ENCODE measurements at places on chromosomes 3 and 15.

GRCh38 chr15:27359586-27359985, 388.6 kb downstream of the GABRG3 start:
- no peak for DNase-seq

GRCh38 chr3:28151608-28152228, 89.7 kb upstream of the CMC1 start:
- DNase-seq, result no peak

DNA sequence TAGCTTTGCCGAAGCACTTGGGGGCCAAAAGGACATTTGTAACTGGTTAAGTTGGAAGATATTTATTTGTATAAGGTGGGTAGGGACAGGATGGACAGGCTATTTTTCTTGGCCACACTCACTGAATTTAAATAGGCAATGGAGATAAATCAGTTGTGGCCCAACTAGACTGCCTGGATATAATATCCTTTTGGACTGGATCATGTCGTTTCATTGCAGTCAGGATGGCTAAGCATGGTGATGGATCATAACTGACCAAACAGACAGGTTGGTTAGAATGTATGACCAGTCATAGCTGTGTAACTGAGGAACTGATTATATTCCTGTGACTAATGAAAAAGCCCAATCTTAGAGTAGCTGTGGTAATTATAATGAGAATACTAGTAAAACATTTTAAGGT, 284.0 kb downstream of the LPP start:
- no peak for DNase-seq

GRCh38 chr3:40653878-40654277, 129.1 kb downstream of the ZNF621 start:
- DNase-seq, result no peak

DNA sequence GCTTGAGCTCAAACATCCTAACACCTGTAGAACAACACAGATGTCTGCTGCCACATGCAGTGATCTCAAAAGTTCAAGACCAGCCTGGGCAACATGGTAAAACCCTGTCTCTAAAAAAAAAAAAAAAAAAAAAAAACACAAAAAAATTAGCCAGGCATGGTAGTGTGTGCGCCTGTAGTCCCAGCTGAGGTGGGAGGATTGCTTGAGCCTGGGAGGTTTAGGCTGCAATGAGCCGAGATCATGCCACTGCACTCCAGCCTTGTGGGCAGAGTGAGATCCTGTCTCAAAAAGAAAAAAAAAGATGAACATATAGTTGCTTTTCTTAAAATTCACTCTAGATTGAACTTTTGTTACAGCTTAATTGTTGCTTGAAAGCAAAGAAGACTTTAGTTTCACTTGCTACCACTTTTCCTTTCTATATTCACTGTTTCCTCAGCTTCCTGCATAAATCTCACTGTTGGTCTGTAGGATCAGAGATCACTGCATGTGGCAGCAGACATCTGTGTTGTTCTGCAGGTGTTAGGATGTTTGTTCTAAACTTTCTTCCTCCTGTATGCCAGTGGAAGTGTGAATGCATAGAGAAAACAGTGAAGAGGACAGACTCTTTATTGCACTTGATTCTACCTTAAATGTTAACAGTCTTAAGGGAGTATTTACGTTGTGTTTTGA, 12.6 kb downstream of the RAB11A start:
- DNase-seq, result no peak

Data from CD8-positive, alpha-beta T cell (primary cell).